Umbilical cord (tissue), 2 donors: ENCODE measurements at places on chromosomes 1 and 21. TPM values are rescaled to one million over a fixed set of nuclear protein-coding genes. Genes with fewer than 3 reads are reported as not detected.

GRCh38 chr1:181089676-181090544 is 1.4 kb downstream of the IER5 start:
- peak; percentile 83 for DNase-seq

DNA sequence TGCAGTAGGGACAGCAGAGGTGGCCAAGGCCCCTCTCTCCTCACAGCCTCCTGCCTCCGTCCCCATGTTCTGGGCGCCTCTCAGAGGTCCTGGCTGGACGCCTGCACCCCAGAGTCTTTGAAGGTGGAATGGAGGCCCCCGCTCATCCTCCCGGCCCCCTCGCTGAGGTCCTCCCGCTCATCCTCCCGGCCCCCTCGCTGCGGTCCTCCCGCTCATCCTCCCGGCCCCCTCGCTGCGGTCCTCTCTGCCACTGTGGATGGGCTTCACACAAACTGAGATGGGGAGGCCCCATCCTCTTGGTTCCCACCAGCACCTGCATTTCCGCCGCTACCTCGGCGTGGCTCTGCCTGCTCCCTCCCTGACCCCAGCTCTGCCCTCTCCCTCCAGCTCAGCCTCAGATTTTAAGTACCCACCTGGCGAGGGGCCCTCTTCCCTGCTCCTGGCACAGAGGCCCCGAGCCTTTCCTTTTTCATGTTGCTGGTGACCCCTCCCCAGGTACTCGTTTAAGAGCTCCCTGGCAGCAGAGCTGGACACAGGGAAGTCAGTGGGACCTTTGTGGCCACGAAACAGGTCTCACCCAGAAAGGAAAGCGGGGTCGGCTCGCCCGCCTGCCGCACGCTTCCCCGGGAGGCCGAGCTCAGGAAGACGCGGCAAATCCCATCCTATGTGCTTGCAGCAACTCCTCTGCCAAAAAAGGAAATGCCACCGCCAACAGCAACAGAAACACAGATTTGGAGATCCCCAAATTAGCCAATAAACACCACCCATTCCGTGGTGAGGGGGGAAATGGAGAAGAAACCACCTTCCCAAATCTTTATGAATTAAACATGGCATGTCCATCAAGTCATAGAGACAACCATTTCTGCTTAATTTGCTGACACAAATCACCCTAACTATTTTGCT is 143.7 kb downstream of the PRDM16 start:
- DNase-seq = no peak

Gene STUM
- 1.7 TPM for total RNA-seq

Gene PRELP
- total RNA-seq = 7.0 TPM

Gene CELA2B
- not detected for total RNA-seq

Gene HPCAL4
- 1.4 TPM for total RNA-seq
